ENCODE measurements at places on chromosomes 6 and 20.
A peak's percentile ranks its signal among the peaks of the same experiment; 100 is the strongest.

- peaks cover 2% of the 10 kb centered on the region for H3K36me3 ChIP-seq
- DNase-seq: no peak
- H3K27me3 ChIP-seq: no peaks in the 10 kb centered on the region
- peaks cover 30% of the 10 kb centered on the region for H3K4me1 ChIP-seq
Observed at GRCh38 chr6:16671302-16672289, 89.7 kb downstream of the ATXN1 start.

GRCh38 chr6:13811627-13812358 lies 2.6 kb downstream of the MCUR1 start:
- H3K36me3 ChIP-seq: no peaks in the 10 kb centered on the region
- H3K4me3 ChIP-seq: no peak overlapping the region
- no peaks in the 10 kb centered on the region for H3K27me3 ChIP-seq
- peak overlapping the region; percentile 43 for H3K27ac ChIP-seq
- peaks cover 13% of the 10 kb centered on the region for H3K4me1 ChIP-seq
- DNase-seq: no peak

GRCh38 chr20:53656293-53657202 lies 62.9 kb upstream of the ZNF217 start:
- H3K27ac ChIP-seq: peak overlapping the region; percentile 40
- no peak for DNase-seq
- H3K27me3 ChIP-seq: no peaks in the 10 kb centered on the region
- no peak overlapping the region for H3K4me3 ChIP-seq

GRCh38 chr6:110645685-110646418 lies 169.4 kb downstream of the CDK19 start:
- no peaks in the 10 kb centered on the region for H3K36me3 ChIP-seq
- peaks cover 5% of the 10 kb centered on the region for H3K4me1 ChIP-seq
- DNase-seq: no peak
- no peak overlapping the region for H3K4me3 ChIP-seq
- no peak overlapping the region for H3K27ac ChIP-seq

GRCh38 chr6:30195951-30196350 lies 17.3 kb downstream of the TRIM26 start:
- no peak overlapping the region for H3K27ac ChIP-seq
- DNase-seq: no peak
- peaks cover 37% of the 10 kb centered on the region for H3K36me3 ChIP-seq
- H3K4me1 ChIP-seq: peaks cover 5% of the 10 kb centered on the region
